ENCODE measurements at places on chromosomes 11 and 22. TPM values are rescaled to one million over a fixed set of nuclear protein-coding genes. Genes with fewer than 3 reads are reported as not detected.

- H3K27ac ChIP-seq = peak overlapping the region; percentile 26
- peaks cover 6% of the 10 kb centered on the region for H3K4me1 ChIP-seq
- peak; percentile 78 for DNase-seq
- peaks cover 5% of the 10 kb centered on the region for H3K27me3 ChIP-seq
These were observed 18.5 kb upstream of the FEZ1 start for GRCh38 chr11:125514336-125515101.

The TRIM49 gene
- total RNA-seq = not detected

The MUC15 gene
- total RNA-seq = not detected

The OR8D1 gene
- total RNA-seq = not detected

DNA sequence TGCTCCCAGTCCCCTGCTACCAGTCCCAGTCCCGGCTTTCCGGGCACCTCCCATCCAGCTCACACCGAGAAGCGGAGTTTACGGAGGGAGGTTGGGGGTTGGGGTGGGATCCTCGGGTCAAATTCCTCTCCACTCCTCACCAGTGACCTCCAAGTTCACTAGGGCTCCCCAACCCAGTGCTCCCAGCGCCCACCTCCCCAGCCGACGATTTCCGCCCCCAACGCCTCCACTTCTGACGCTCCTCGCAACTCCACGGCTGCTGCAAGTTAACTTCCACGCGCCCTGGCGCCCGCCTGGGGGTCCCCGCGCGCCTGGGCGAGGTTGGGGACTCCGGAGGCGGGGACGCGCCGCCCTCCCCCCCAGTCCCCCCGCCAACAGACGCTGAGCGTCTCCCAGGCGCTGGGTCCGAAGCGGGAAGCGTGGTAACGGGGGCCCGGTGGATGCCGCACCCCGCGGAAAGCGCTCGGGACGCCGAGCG lies 526 bp downstream of the TPST2 start:
- peak overlapping the region; percentile 91 for H3K4me3 ChIP-seq
- H3K4me1 ChIP-seq = peaks cover 29% of the 10 kb centered on the region
- no peak for DNase-seq
- H3K36me3 ChIP-seq = peaks cover 6% of the 10 kb centered on the region
- peak overlapping the region; percentile 91 for H3K27ac ChIP-seq

DNA sequence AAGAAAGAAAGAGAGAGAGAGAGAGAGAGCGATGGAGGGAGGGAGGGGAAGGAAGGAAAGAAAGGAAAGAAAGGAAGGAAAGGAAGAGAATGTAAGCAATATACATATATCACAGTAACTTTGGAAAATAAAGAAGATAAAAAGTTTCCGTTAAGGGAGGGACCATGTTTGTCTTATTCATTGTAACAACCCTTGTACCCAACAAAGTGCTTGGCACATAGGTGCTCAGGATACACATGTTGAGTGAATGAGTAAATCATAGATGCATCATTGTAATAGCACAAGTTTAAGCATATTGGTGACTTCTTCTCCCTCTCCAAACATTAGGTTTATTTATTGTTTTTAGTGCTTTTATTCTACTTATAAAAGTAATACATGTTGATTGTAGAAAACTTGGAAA lies 39.7 kb upstream of the ZNRF3 start:
- no peaks in the 10 kb centered on the region for H3K4me1 ChIP-seq
- no peak for DNase-seq
- H3K27me3 ChIP-seq = no peaks in the 10 kb centered on the region
- no peaks in the 10 kb centered on the region for H3K36me3 ChIP-seq
- H3K4me3 ChIP-seq = no peak overlapping the region

The NPAT gene
- 16.6 TPM for total RNA-seq

The KCTD21 gene
- 15.0 TPM for total RNA-seq

GRCh38 chr11:93895106-93895862 lies 44.9 kb upstream of the VSTM5 start:
- peaks cover 19% of the 10 kb centered on the region for H3K27me3 ChIP-seq
- no peak overlapping the region for H3K27ac ChIP-seq

- H3K4me1 ChIP-seq = peaks cover 6% of the 10 kb centered on the region
- peaks cover 8% of the 10 kb centered on the region for H3K27me3 ChIP-seq
- H3K4me3 ChIP-seq = no peak overlapping the region
These were observed 26.3 kb upstream of the CSF2RB start for GRCh38 chr22:36887162-36887561.

GRCh38 chr22:40509401-40510134 lies 127.0 kb downstream of the MRTFA start:
- H3K27ac ChIP-seq = peak overlapping the region; percentile 97
- H3K27me3 ChIP-seq = no peaks in the 10 kb centered on the region
- peak overlapping the region; percentile 3 for H3K4me3 ChIP-seq
- no peaks in the 10 kb centered on the region for H3K36me3 ChIP-seq

DNA sequence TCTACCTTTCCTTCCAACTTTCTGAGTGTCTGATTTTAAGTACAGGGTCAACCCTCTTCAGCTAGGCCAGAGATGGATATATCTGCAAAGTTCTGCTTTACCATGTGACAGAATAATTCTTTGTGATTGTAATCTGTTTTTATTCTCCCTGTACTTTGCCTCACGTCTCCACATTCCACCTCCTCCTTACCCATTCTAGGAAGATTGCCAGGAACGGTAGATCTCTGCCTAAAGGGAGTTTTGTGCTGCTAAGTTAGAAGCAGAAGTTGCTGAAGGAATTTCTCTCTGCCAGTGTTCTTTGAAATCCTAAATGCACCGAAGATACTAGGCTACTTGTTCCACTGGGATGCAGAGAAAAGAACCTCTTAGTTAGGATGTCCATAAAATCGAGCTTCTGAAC lies 20.7 kb upstream of the FAM181B start:
- no peaks in the 10 kb centered on the region for H3K4me1 ChIP-seq
- H3K27me3 ChIP-seq = peaks cover 18% of the 10 kb centered on the region
- H3K4me3 ChIP-seq = no peak overlapping the region
- H3K36me3 ChIP-seq = no peaks in the 10 kb centered on the region
- H3K27ac ChIP-seq = no peak overlapping the region

The DDI1 gene
- not detected for total RNA-seq

DNA sequence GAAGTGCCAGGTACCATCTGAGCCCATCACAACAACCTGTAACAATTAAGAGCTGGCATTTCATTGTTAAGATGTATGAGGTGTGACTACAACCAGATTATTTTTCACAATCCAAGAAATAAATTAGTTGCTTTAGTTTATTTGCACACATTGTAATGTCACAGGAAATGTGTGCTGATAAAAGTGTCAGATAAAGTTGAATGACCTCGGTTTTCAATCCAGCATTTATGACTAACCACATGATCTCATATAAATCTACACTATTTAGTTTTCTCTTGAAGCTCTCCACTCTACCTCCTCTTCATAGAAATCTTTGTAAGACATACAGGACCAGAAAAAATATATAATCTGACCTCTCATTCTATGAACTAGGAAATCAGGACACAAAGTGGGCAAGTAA lies 166.2 kb downstream of the PGR start:
- no peaks in the 10 kb centered on the region for H3K27me3 ChIP-seq
- no peaks in the 10 kb centered on the region for H3K36me3 ChIP-seq
- no peak overlapping the region for H3K4me3 ChIP-seq
- DNase-seq = no peak

DNA sequence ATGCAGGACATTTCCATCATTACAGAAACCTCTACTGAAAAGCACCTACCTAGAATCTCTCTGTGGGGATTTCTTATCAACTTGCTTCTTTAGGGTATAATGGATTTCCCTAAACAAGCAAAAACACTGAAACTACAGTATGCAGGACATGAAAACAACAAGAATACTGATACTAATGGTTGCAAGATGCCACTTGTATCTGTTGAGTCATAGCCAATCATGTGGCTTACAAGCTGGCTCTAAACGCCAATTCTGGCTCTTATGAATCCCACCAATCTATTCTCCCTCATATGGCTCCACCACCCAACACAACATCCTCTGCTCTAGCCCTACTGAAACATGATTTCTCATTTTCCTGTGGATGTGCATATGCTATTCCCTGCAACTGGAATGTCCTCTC lies 22.6 kb downstream of the TENM4 start:
- no peak overlapping the region for H3K27ac ChIP-seq
- peaks cover 32% of the 10 kb centered on the region for H3K4me1 ChIP-seq
- H3K36me3 ChIP-seq = no peaks in the 10 kb centered on the region
- DNase-seq = no peak

Data from osteoblast (primary cell).